ENCODE measurements at places on chromosomes 7 and 10.

DNA sequence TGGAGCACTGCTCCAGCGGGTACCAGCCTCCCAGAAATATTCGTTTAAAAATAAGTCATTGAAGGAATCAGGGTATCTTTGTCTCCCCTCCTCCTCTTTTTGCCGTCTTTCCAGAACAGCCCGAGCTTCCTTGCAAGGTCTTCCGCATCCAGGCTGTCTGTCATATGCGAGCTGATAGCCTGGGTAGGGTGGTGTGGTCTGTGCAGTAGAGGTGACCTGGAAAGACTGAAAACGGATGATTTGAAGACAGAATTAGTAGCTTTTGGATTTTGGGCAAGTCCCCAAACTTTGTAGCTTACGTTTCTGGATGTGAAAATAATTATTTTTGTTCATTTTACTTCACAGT lies 480 bp downstream of the VPS50 start:
- peak overlapping the region; percentile 67 for H3K4me3 ChIP-seq
- no peaks in the 10 kb centered on the region for H3K27me3 ChIP-seq
- no peak for DNase-seq
- H3K27ac ChIP-seq = peak overlapping the region; percentile 79
- H3K4me1 ChIP-seq = peaks cover 6% of the 10 kb centered on the region
- no peaks in the 10 kb centered on the region for H3K36me3 ChIP-seq

DNA sequence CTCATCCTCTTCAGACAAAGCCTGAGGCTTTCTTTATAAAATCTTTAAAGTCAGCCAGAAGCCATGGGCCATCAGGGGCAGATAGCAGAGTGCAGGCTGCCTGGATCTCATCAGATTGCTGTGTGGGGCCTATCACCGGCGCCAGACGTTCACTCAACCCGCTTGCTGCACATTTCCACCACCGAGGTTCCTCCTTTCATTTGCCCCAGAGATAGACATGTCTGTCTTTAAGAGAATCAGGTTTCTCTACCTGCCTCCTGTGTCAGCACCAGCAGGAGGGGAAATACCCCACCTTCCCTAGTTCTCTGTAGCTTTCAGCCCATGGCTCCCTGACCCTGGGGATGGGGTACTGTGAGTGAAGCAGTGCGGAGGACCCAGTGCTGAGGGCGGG lies 22.0 kb downstream of the SLC18A2 start:
- H3K4me1 ChIP-seq = no peaks in the 10 kb centered on the region
- no peaks in the 10 kb centered on the region for H3K36me3 ChIP-seq
- no peak overlapping the region for H3K4me3 ChIP-seq

DNA sequence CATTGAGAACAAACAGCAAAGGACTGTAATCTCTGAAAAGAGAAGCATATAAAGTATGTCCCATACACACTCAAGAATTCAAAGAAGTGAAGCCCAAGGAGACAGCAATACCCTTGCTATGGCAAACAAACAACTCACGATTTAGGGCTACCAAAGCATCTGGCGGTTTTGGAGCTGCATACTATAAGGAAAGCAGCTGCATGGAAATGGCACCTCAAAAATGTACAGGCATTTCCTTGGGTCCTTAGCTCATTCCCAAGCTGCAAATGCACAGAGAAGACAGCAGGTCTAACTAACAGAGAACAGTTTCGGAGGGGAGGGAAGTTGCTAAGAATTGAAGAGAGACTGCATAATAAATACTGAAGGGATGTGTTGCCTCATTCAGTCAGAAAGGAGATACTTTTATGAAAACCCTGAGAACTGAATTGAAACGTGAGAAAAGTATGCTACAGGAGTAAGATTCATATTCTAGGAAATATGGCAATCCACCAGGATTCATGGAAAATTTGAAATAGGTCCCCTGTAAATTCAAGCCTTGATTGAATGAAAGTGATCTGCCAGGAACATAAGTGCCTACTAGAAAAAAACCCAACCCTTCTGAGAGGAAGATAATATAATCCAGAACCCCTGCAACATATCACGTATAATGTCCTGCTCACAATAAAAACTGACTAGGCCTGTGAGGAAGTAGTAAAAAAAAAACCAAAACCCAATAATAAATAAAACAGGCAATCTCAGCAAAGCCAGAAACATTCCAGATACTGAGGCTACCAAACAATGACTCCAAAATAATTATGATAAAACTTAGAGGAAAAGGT lies 36.4 kb downstream of the CUBN start:
- H3K27ac ChIP-seq = no peak overlapping the region
- no peaks in the 10 kb centered on the region for H3K36me3 ChIP-seq
- H3K4me3 ChIP-seq = no peak overlapping the region
- H3K4me1 ChIP-seq = no peaks in the 10 kb centered on the region

- H3K4me1 ChIP-seq = peaks cover 12% of the 10 kb centered on the region
- H3K27ac ChIP-seq = no peak overlapping the region
- H3K27me3 ChIP-seq = peaks cover 21% of the 10 kb centered on the region
- no peak overlapping the region for H3K4me3 ChIP-seq
- no peaks in the 10 kb centered on the region for H3K36me3 ChIP-seq
Measured at GRCh38 chr10:86374664-86375063, 8.1 kb upstream of the GRID1 start.

GRCh38 chr7:15685358-15686294 lies 857 bp downstream of the MEOX2 start:
- H3K36me3 ChIP-seq = no peaks in the 10 kb centered on the region

- no peaks in the 10 kb centered on the region for H3K27me3 ChIP-seq
- no peak overlapping the region for H3K4me3 ChIP-seq
- no peak overlapping the region for H3K27ac ChIP-seq
- DNase-seq = no peak
Measured at GRCh38 chr7:51965454-51965853, 648.8 kb upstream of the COBL start.

DNA sequence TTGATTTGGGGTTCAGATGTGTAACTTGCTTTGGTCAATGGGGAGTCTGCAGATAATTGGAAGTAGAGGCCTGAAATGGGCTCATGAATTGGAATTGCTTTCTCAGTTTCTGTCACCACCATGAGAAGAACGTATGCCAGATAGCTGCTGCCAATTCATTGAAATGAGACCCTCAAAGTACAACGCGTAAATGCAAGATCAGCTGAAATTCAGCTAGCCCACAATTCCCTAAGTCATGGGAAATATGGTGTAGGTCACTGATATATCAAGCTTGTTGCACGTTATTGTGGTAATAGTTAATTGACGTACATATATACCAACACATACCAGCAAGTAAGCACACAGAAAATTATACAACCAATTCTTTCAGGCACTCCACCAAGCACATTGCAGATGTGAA lies 520.0 kb downstream of the NRG3 start:
- H3K4me3 ChIP-seq = no peak overlapping the region
- DNase-seq = no peak
- no peaks in the 10 kb centered on the region for H3K27me3 ChIP-seq

GRCh38 chr10:12129222-12130111 lies at the start of gene SEC61A2:
TSS of gene SEC61A2 (plus strand) at chr10:12129677. CDS start at chr10:12129788, 111 bp downstream.
- peak; percentile 97 for DNase-seq
- H3K4me3 ChIP-seq = peak within 1 kb of the TSS; percentile 79
- peaks cover 3% of the 10 kb centered on the region for H3K36me3 ChIP-seq
- H3K27me3 ChIP-seq = no peaks in the 10 kb centered on the region

GRCh38 chr10:82757901-82758300 lies 882.9 kb downstream of the NRG3 start:
- DNase-seq = no peak
- H3K4me3 ChIP-seq = no peak overlapping the region
- H3K27ac ChIP-seq = no peak overlapping the region
- H3K27me3 ChIP-seq = no peaks in the 10 kb centered on the region

DNA sequence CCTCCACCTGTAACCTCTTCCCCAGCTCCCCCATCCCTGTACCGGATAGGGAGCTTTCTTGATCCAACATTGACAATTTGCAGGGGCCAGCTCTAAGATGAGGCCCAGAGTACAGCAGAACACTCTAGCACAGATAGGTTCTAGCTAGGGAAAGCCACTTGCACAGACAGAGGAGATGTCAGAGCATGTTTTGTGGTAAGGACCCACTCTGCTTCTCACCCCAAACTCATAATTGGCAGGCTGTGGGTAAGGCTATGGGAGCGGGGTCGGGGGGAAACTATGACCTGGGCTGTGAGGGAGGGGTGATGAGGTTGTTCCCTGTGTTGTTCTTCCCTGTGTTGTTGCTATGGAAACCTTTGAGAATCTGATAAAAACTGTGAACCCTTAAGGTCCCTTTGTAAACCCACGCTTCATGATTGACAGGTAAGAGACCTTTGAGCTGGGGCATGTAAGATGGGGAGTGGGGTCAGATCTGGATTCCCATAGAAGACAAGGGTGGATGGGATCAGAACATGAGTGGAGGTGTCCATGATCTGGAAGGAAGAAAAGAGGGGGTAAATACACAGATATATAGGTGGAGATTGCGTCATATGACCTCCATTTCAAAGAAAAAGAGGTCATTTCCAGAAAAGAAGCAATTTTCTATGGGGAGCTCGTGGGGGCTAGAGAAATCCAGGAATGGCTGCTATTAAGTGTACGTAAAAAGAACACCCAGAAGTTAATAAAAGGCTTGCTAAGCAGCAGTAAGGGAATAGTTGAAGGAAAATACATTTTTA lies 4.0 kb downstream of the CALD1 start:
- H3K4me1 ChIP-seq = no peaks in the 10 kb centered on the region
- H3K4me3 ChIP-seq = no peak overlapping the region
- H3K27ac ChIP-seq = no peak overlapping the region
- no peaks in the 10 kb centered on the region for H3K27me3 ChIP-seq

- no peak for DNase-seq
- H3K27me3 ChIP-seq = peaks cover 2% of the 10 kb centered on the region
- H3K4me1 ChIP-seq = no peaks in the 10 kb centered on the region
- no peak overlapping the region for H3K27ac ChIP-seq
- H3K36me3 ChIP-seq = no peaks in the 10 kb centered on the region
Measured at GRCh38 chr7:112358513-112358912, 91.7 kb upstream of the IFRD1 start.

DNA sequence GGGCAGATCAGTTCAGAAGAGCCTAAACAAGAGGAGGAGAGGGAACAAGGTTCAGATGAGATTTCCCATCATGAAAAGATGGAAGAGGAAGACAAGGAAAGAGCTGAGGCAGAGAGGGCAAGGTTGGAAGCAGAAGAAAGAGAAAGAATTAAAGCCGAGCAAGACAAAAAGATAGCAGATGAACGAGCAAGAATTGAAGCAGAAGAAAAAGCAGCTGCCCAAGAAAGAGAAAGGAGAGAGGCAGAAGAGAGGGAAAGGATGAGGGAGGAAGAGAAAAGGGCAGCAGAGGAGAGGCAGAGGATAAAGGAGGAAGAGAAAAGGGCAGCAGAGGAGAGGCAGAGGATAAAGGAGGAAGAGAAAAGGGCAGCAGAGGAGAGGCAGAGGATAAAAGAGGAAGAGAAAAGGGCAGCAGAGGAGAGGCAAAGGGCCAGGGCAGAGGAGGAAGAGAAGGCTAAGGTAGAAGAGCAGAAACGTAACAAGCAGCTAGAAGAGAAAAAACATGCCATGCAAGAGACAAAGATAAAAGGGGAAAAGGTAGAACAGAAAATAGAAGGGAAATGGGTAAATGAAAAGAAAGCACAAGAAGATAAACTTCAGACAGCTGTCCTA lies 52.7 kb upstream of the AGBL3 start:
- H3K27me3 ChIP-seq = no peaks in the 10 kb centered on the region
- no peak overlapping the region for H3K27ac ChIP-seq
- peaks cover 3% of the 10 kb centered on the region for H3K4me1 ChIP-seq
- no peaks in the 10 kb centered on the region for H3K36me3 ChIP-seq
- H3K4me3 ChIP-seq = no peak overlapping the region

GRCh38 chr7:123494193-123494796 lies 40.1 kb downstream of the IQUB start:
- DNase-seq = peak; percentile 61
- no peak overlapping the region for H3K4me3 ChIP-seq
- no peaks in the 10 kb centered on the region for H3K27me3 ChIP-seq
- H3K36me3 ChIP-seq = no peaks in the 10 kb centered on the region
- H3K4me1 ChIP-seq = no peaks in the 10 kb centered on the region
- H3K27ac ChIP-seq = no peak overlapping the region
